Lower lobe of right lung (tissue), 2 donors: ENCODE measurements at places on chromosomes 2 and 18.

GRCh38 chr18:808502-808901 lies 3.5 kb downstream of the YES1 start:
- DNase-seq, result no peak

- no peak for DNase-seq
Measured at GRCh38 chr18:55910296-55910695, 322.3 kb upstream of the TCF4 start.

DNA sequence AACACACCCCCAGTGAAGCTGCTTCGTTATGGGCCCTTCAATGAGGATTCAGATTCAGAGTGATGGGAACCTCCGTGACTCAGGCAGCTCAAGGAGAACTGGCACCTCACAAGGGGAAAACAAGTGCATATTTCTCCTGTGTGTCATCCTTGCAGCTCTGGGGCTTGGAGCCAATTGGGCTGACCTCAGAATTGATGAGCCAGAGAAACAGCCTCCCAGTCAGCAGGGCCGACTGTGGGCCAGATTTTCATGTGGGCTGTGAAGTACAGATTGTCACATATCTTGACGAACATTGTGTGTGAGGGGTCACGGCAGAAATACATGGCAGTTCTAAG lies 189.6 kb upstream of the SP5 start:
- DNase-seq, result peak; percentile 48

DNA sequence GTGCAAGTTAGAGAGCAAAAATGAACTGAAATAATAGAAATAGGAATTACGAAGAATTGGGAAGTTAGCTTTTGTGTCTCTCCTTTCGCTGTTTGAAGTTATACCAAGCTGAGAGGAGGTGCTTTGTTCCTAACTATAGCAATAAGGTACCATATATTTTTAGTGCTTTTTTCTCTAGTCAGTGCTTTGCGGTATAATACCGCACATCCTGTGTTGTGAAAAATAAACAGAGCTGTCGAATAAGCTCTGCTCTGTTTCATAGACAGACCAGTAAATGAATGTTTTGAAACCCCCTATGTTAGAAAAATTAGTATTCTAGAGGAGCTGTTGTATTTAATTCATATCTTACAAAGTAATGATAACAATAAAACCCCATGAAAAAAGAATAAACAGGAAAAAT lies 130.8 kb downstream of the MAP4K4 start:
- no peak for DNase-seq

DNA sequence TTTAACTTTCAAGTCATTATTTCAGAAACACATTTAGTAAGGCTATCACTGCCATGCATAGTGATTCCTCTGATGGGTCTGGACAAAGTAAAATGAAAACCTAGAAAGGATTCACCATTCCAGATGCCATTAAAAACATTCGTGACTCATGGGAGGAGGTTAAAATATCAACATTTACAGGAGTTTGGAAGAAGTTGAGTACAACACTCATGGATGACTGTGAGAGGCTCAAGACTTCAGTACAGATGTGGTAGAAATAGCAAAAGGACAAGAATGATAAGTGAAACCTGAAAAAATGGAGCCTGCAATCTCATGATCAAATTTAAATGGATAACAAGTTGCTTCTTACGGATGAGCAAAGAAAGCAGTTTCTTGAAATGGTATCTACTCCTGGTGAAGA lies 5.8 kb upstream of the TWSG1 start:
- DNase-seq, result no peak
